C1 segment of cervical spinal cord (tissue), 14 donors: ENCODE measurements at places on chromosomes 7 and 10.

- no peak for DNase-seq
Measured at GRCh38 chr7:100111914-100112313, 7.2 kb downstream of the TAF6 start.

- DNase-seq: no peak
Measured at GRCh38 chr7:138342990-138343389, 117.1 kb upstream of the TRIM24 start.

DNA sequence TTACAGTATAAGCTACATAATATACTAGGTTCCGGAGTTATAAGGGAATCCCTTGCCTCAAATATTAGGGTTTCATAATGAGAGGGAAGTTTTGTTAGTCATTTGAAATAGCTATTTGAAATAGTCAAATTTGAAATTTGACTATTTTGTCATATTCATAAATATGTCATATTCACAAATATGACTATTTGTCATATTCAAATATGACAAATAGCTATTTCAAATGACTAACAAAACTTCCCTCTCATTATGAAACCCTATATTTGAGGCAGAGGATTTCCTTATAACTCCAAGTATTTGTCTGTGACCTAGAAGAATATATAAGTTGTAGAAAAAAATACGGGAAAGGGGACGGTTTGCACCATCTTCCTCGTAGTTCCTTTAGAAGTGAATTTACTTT is 76.6 kb downstream of the HDAC9 start:
- no peak for DNase-seq

GRCh38 chr7:101558742-101559325 is 70.3 kb downstream of the MYL10 start:
- no peak for DNase-seq

GRCh38 chr7:45973725-45974532 is 52.9 kb upstream of the IGFBP3 start:
- DNase-seq: no peak

- DNase-seq: no peak
Measured at GRCh38 chr7:120168066-120168465, 104.9 kb upstream of the KCND2 start.

GRCh38 chr7:28328146-28328545 is 84.2 kb upstream of the CREB5 start:
- DNase-seq: no peak

DNA sequence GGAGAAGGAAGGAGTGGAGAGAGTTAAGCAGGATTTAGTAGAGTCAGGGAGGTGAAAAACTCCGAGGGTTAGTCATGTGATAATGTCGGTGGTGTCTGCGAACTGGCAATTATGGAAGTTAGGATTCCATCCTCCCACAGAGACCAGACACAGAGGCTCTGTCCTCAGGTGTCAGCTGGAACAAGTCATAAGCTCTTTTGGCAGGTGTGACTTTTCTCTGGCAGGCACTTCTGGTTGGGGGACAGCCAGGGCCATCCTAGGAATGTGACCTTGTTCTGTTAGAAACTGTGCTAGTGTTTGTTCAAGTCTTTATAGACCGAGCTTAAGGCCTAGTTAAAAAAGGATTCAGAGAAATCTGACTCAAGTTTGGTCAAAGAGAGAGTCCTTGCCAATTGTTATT is 371.0 kb downstream of the DPP6 start:
- DNase-seq: peak; percentile 18

GRCh38 chr10:97882142-97883091 is 32.8 kb downstream of the GOLGA7B start:
- no peak for DNase-seq

DNA sequence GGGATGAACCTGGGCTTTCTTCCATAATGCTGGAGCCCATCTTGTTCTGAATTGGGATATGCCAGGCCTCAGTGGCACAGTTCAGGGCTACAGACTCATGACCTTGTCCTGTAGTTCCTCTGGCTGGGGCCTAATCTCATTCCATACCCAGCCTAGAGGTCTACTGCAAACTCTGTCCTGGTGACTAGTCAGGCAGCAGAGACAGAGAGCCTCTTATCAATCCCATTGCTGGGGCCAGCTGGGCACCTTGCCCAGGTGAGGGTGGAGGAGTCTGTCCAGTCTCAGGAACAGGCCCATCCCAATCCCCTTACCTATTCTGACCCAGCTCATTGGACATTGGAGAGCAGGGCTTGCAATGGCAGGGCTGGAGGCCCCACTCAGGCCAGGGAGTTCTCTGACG is 28.0 kb upstream of the COMTD1 start:
- no peak for DNase-seq

GRCh38 chr10:66982792-66983474 is 57.1 kb downstream of the LRRTM3 start:
- DNase-seq: no peak

- DNase-seq: no peak
Measured at GRCh38 chr7:112855227-112855626, 65.0 kb upstream of the TMEM168 start.

DNA sequence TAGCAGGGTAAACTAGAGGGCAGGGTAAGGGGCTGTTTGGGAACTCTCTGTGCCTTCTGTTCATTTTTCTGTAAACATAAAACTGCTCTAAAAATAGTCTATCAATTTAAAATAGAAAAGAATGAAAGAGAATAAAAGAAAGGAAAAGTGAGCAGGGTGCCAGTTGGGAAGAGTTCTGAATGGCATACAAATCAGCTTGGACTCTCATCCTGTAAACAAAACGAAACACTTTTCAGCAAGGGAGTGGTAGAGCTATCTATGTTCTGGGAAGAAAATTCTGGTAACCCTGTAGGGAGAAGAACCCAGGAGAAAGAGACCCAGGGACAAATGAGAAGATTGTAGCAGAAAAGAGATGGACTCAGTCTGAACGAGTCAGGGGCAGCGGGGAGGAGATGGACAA is 24.6 kb downstream of the SCRN1 start:
- no peak for DNase-seq

DNA sequence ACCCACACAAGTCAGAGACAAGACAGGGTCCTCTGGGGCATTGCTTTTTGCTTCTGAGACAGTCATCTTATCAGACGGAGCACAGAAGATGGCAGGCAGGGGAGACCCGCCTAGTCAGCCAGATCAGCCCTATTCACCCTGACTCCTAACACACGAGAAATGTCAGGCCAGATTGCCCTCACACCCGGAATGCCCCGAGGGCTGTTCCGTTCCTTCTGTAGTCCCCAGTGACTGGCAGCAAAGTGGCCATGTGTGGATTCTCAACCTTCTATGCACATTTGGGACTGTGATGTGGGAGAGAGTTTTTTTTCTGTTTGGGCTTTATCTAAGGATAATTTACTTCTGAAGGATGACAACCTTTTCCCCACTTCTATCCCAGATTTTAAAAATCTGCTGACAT is 35.5 kb upstream of the TBX20 start:
- no peak for DNase-seq

DNA sequence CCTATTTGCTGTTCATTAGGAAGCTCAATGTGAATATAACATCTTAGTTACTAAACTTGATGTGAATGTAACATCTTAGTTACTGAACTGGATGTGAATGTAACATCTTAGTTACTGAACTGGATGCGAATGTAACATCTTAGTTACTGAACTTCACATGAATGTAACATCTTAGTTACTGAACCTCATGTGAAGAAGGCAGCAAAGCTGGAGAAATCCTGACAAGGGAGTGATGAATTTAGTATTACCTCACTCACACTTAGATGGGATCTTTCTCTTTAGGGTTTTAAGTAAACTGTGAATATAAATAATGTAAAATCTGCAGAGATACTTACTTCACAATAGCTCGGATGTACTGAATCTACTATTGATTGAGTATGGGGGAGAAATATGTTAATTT is 73.6 kb downstream of the ETV1 start:
- DNase-seq: no peak

DNA sequence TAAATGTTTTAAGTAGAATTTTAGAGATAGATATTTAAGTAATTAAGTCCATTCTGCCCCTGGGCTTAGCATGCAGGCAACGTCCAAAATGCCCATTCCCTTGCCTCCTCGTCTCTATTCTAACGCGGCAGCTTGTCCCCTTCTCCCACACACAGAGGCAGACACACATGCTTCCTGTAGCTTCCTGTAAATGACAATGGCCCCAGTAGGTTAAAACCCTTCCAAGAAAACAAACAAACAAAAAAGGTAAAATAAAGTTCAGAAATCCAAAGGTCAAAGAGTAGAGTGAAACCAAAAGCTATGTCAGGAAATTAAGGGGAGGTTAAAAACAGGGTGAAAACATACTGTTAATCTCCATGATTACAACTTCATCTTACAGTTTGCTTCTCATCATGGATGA is 857.6 kb downstream of the GATA3 start:
- no peak for DNase-seq

DNA sequence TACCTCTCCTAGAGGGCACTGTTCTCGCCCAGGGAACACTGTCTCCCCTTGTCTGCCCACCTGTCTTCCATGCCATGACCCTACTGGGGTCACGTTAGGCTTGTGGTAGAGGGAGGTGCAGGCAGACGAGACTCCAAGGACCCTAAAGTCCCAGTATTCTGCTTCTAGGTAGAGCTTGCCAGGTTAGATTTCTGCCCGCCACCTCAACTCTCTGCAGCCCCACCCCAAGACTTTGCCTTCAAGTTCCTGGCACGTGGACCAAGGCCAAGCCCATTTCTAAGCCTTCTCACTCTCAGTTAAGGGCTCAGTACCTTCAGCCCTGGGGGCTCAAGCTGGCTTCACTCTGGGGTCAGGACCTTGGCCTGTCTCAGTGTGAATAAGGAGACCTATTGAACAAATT is 16.1 kb downstream of the PRKAG2 start:
- no peak for DNase-seq

GRCh38 chr10:124906551-124907001 is 35.3 kb upstream of the ZRANB1 start:
- no peak for DNase-seq

DNA sequence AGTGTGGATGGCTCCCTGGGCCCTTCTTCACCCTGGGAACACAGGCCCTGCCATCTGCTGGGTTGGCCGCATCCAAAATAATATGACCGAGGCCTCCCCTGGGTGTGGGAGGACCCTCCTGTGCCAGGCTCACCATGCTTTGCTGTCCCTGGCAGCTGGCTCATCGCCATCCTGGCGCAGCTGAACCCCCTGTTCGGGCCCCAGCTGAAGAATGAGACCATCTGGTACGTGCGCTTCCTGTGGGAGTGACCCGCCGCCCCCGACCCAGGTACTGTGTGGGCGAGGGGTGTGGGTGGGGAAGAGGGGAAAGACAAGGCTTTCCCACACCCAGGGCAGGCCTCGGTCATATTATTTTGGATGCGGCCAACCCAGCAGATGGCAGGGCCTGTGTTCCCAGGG is 4.8 kb downstream of the ATP6V0E2 start:
- DNase-seq: peak; percentile 81

DNA sequence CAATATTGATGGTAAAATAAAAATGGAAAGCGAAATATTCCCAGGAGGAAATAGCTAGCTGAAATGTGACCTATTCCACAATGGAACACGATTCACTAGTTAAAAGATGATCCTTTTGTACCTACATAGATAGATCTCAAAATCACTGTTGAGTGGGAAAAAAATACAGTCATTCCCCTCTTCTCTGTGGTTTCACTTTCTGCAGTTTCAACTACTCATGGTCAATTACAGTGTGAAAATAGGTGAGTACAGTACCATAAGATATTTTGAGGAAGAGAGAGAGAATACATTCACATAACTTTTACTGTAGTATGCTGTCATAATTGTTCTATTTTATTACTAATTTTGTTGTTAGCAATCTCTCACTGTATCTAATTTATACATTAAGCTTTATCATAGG is 56.0 kb upstream of the COL13A1 start:
- DNase-seq: no peak

GRCh38 chr10:7070950-7071349 is 339.9 kb downstream of the SFMBT2 start:
- no peak for DNase-seq

- no peak for DNase-seq
Measured at GRCh38 chr7:50852901-50853300, 70.2 kb upstream of the GRB10 start.

DNA sequence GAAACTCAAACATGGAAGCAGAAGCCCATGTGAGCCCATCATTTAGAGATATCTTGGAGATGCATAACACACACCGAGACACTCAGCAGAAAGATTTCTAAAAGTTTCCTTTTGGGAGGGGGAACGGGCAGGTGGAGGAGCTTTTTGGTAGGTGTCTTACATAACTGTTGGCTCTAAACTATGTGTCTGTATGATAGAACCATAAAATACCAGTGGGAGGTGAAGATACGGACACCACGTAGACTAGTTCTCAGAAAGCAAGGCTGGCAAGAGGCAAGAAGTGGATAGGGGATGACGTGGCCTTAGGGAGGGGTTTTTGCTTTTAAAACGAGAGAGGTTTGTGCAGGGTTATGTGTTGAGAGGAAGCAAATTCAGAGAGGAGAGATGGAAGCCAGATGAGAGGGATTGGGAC is 36.5 kb downstream of the IL15RA start:
- no peak for DNase-seq

DNA sequence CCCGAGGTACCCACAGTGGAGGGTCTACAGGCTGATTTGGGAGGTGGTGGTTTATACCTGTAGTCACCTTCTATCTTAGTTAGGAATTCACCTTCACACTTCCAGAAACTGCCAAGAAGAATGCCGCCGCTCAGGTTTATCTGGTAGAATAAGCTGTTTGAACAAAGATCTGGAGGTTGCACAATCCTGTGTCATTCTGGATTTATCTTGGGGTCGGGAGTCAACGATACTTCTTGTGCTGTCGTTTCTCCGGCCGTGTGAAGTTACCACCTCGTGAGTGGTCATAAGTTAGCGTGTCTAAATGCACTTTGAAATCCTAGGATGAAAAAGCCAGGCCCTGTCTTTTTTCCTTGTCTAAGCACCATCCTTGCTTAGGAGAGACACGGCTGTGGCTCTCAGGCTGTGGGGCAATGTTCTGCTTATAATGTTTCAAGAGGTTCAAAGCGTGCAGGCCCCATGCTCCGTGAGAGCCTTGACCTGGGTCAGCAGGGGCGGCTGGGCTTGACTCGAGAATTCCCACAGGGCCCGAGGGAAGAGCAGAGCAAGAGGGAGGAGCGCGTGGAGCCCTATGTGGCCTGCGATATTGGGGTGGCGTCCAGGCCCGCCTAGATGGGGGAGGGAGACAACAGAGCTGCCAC is 35.5 kb downstream of the GRIFIN start:
- no peak for DNase-seq

DNA sequence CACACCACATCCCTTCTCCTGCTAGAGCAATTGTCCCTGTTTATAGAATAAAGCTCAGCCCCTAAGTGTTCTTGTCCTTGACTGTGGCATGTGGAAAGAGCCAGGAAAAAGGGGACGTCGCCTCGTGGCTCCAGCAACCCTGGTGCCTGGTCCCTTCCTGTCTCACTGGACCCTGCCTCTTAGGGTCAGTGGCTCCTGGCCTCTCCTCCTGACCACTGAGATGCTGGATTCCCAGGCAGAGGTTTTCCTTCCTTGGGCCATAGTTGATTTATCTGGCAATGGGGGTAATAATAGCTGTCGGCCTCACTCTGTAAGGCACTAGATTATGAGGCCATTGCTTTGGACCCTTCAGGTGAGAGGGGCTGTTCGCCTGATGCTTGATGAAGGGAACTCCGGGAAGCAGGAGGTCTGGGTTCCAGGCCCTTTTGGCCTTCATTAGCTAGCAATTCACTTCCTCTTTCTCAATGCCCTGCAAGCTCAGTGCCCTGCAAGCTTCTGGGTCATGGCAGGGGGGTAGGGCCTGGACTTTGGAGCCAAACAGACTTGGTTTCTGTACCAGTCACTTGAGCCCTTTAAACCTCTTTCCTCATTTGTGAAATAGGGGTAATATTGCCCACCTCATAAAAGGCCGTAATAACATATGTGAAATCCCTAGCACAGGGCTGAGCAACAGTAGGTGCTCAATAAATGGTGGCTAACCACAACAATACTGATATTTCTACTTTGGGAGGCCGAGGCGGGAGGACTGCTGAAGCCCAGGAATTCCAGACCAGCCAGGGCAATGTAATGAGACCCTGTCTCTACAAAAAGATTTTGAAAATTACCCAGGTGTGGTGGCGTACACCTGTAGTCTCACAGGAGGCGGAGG is 1.1 kb downstream of the ASL start:
- no peak for DNase-seq
